ENCODE measurements at places on chromosomes 7 and 10.

DNA sequence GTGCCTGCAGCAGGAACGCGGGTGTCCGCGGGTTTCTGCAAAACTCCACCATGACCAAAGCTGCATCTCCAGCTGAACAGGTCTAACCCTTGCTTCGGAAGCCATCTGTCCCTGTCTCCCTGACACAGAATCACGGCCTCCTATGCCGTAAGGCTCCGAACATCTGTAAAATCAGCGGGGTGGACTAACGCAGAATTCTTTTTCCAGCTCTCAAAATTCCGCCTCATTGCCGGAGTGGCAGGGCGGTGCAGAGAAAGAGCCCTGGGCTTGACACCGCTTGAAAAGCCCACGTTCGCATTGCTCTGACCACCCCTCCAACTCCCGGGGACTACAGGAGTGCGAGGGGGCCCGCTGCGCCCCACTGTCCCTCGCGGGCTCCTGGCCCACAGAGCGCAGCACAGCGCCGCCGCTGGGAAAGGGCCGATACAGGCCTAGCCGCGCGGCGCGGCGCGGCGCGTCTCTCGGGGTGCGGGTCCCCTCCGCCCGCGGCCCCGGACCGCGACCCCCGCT is 409 bp downstream of the DNMBP start:
- DNase-seq = no peak

- DNase-seq = no peak
Observed at GRCh38 chr10:124713679-124714255, 30.4 kb downstream of the FAM53B start.

GRCh38 chr7:40234046-40234445 is 99.2 kb downstream of the SUGCT start:
- no peak for DNase-seq

DNA sequence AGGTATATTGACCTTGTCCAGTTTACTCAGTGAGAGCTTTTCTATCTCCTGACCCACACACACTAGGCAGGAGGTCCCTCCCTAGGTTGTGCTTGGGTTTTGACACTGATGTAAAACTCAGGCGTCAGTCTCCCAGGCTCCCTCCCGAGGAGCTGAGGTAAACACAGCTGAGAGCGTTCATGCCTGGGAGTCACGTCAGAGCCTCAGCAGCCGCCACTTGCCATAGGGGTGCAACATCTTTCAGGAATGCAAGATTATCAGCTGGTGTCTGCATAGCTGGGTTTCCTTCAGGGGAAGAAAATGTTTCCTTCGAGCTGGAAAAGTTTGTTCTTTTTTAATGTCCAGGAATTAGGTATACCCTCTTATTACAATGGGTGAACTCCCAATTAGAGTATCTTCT is 70.6 kb downstream of the FGFR2 start:
- DNase-seq = no peak

DNA sequence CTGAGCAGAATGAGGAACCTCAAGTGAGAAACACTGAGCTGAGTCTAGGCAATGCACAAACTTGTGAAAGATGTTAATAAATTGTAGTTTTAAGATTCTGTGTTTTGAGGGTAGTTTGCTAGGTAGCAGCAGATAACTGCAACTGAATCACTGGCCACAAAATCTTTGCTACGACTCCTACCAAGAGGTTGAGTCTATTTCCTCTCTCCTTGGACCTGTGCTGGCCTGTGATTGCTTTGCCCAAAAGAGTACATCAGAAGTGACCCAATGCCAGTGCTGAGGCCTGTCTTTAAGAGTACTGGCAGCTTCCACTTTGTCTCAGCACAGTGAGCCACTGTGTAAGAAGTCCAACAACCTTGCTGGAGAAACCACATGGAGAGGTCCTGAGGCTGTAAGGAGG is 11.9 kb upstream of the TSPAN13 start:
- no peak for DNase-seq

DNA sequence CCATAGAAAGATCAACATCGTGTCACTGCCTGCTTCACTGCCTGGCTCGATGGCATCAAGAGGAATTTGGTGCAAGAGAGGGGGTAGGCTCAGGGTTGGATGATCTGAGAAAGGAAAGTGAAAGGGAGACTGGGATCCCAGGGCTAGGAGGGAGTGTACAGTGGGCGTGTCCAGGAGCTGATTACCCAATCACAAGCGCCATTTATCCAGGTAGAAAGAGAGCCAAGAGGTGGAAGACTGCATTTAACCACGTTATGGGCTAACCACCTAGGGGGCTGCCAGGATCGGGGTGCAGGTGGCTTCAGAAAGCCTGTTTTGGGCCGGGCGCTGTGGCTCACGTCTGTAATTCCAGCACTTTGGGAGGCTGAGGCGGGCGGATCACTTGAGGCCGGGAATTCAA is 10.3 kb downstream of the PODXL start:
- no peak for DNase-seq

GRCh38 chr10:26157734-26158133 is 58.8 kb upstream of the GAD2 start:
- no peak for DNase-seq

DNA sequence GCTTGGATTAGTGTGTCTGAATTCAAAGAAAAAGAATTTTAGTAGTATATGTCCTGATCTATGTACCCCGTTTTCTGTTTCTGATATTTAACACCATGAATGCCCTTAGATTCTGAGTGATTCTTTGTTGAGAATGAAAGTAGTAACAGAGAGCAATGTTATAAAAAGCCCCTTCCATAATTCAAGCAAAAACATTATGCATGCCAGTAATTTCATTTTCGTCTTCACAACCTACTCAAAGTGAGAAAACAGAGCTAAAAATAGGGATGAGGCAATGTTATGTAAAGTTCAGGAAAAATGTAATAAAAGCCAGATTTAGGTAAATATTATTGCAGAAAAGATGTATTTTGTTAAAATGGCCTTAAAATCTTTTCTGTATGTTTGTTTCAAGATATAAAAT is 28.1 kb downstream of the PTPRZ1 start:
- no peak for DNase-seq

GRCh38 chr7:123823898-123824753 is 20.8 kb upstream of the HYAL4 start:
- DNase-seq = no peak

GRCh38 chr10:5991708-5992107 is 14.4 kb upstream of the IL15RA start:
- no peak for DNase-seq

- no peak for DNase-seq
Observed at GRCh38 chr7:47318395-47319182, 263.3 kb downstream of the TNS3 start.

DNA sequence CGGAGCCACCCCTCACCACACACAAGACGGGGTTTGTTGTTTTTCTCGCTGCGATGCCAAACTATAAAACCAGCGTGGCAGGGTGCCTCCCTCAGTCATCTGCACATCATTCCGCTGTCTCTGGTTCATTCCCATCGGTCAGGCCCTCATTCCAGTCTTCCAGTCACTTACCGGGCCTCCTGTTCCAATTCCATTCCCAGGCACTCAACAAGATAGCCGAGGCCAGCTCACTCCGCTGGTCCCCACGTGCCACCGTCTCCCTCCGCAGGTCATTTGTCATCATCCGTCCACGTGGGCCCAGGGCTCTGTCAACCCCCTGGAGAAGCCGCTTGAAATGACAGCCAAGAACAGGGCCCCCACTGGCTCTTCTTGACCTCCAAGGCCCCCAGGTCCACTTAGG is 6.1 kb upstream of the TMEM184A start:
- DNase-seq = no peak

DNA sequence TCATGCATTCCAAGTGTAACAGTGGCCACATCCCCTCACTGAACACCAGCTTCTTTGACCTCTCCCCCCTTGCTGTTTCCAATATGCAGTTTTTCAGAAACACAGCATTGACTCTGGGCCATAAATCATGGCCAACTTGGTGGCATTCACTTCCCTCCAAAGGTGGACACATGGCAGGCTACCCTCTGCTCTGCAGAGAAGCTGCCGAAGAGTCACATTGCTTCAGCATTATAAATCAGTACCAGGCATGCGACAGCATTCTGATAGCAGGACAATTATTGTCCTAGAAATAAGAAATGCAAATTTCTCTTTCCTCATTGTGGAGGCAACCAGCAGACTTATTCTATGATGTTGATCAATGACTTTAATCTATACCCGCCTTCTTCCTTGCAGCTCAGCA is 475.4 kb upstream of the GHITM start:
- no peak for DNase-seq

GRCh38 chr7:46654546-46655443 is 733.7 kb upstream of the IGFBP3 start:
- no peak for DNase-seq

GRCh38 chr10:62426086-62426485 is 51.9 kb downstream of the ZNF365 start:
- DNase-seq = no peak

- DNase-seq = no peak
Observed at GRCh38 chr7:82268632-82269031, 174.9 kb downstream of the CACNA2D1 start.

- no peak for DNase-seq
Observed at GRCh38 chr10:102408728-102409603, 9.6 kb downstream of the PSD start.
